ENCODE measurements at places on chromosomes 2 and 18. TPM values are rescaled to one million over a fixed set of nuclear protein-coding genes. Genes with fewer than 3 reads are reported as not detected.

SNRPD1 gene
- 173 TPM for total RNA-seq

PRSS56 gene
- total RNA-seq, result not detected

GAL3ST2 gene
- total RNA-seq, result 0.28 TPM

TGFA gene
- 7.0 TPM for total RNA-seq

ALPP gene
- total RNA-seq, result 0.35 TPM

ANKMY1 gene
- 12.0 TPM for total RNA-seq

NMUR1 gene
- total RNA-seq, result not detected

CXCR2 gene
- total RNA-seq, result not detected

TMEM200C gene
- not detected for total RNA-seq

ABCB11 gene
- not detected for total RNA-seq

C1GALT1C1L gene
- total RNA-seq, result 1.2 TPM

CRYBA2 gene
- total RNA-seq, result not detected

ZBTB7C gene
- 0.09 TPM for total RNA-seq

SOX11 gene
- total RNA-seq, result not detected

CROCC2 gene
- total RNA-seq, result not detected

SPATS2L gene
- 126 TPM for total RNA-seq

TBR1 gene
- not detected for total RNA-seq

UBE2F gene
- total RNA-seq, result 53.5 TPM

KRTCAP3 gene
- total RNA-seq, result 0.71 TPM

TXNDC2 gene
- 0.21 TPM for total RNA-seq

ANKRD30BL gene
- total RNA-seq, result not detected

DCDC2C gene
- 0.36 TPM for total RNA-seq

UGT1A9 gene
- total RNA-seq, result 4.7 TPM

ATP5MC3 gene
- 481 TPM for total RNA-seq

TRIB2 gene
- 0.41 TPM for total RNA-seq

GKN1 gene
- 0.73 TPM for total RNA-seq

MFSD2B gene
- total RNA-seq, result 0.24 TPM

HDHD2 gene
- total RNA-seq, result 8.7 TPM

INO80B gene
- 55.8 TPM for total RNA-seq
